ENCODE measurements at places on chromosomes 12 and 14.
A peak's percentile ranks its signal among the peaks of the same experiment; 100 is the strongest.

DNA sequence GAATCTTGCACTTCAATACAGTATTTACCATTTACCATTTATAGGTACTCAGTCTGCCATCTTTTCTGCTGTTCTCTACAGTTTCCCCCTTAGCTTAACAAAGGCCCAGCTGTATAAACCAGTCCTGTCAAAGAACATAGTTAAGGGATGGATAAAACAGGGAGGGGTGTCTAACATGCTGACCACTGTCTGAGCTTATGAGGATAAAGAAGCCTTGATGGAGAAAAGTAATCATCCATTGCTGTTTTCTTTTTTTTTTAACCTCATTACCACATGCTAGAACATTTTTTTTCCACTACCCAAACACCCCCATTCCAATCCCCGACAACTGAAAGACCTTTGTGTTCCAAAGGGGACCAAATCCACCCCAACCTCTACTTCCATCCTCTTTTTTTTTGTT is 39.9 kb downstream of the SOX5 start:
- no peak for DNase-seq

GRCh38 chr14:72975770-72976169 is 49.5 kb downstream of the DCAF4 start:
- DNase-seq: no peak

DNA sequence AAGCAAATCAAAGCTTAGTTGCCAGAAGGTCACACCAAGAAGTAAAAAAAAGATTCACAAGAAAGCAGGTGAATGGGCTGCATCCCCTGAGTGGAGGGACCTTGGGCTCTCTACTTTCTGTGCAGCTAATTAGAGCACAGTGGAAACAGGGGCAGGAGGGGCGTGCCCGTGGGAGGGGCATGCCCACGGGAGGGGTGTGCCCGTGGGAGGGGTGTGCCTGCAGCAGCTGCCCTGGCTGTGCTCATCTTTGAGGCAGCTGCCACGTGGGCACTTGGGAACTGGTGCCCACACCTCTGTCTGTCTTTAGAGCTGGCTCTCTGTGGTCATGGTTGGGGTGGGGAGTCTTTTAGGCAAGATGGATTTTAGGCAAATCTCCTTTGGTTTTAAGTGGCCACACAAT is 60.0 kb downstream of the EML1 start:
- no peak for DNase-seq

GRCh38 chr14:99654235-99654985 is 9.5 kb downstream of the HHIPL1 start:
- peak; percentile 54 for DNase-seq

DNA sequence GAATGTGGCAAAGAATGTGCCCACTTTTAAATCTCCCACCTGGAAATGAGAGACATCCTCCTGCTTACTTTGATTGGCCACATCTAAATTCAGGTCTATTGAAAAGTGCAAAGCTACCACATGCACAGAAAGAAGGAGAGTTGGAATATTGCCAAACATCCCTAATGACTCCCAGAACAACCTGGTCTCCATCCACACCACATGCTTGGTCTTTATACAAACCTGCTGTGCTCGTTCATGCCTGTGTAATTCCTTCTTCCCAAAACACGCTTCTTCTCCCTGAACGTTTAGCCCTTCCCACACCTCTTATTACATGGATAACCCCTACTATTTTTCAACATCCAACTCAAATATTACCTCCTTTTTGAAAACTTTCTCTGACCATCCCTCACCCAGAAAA is 66.2 kb upstream of the BCL2L14 start:
- no peak for DNase-seq

DNA sequence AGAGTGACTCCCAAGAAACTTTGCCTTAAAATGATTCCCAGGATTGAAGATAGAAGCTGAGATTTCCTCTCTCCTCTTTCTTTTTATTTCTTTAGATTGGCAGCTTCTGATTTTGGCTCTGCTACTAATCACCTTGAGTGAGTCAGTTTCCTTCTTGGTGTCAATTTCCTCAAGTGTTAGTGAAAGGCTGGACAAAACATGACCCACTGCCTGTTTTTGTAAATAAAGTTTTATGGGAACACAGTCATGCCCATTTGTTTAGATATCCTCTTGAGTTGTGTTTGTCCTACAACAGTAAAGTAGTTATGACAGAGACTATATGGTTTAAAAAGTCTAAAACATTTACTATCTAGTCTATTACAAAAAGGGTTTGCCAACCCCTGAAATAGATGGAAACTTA is 227.2 kb upstream of the TBX3 start:
- no peak for DNase-seq

Data from fibroblast of skin of right biceps (primary cell).